ENCODE measurements at places on chromosomes 3 and 15. TPM values are rescaled to one million over a fixed set of nuclear protein-coding genes. Genes with fewer than 3 reads are reported as not detected.

Gene SLC30A4
- total RNA-seq = 1.9 TPM

Gene SCAANT1
- not detected for total RNA-seq

Gene HCLS1
- total RNA-seq = 235 TPM

Gene CHRM5
- total RNA-seq = not detected

Gene ARHGAP11A
- total RNA-seq = 155 TPM

Gene CAND2
- total RNA-seq = 2.1 TPM

Gene GOLGA8R
- total RNA-seq = 1.3 TPM

Gene SPTSSB
- not detected for total RNA-seq

Gene TMEM108
- not detected for total RNA-seq

Gene MST1R
- total RNA-seq = 1.2 TPM

Gene MYO5C
- 0.69 TPM for total RNA-seq

GRCh38 chr3:49020330-49021212 is 1.4 kb upstream of the NDUFAF3 start:
- peak; percentile 56 for DNase-seq
- H3K27ac ChIP-seq = peak overlapping the region; percentile 84
- peaks cover 34% of the 10 kb centered on the region for H3K36me3 ChIP-seq

- DNase-seq = peak; percentile 37
- no peak overlapping the region for H3K27ac ChIP-seq
- H3K36me3 ChIP-seq = no peaks in the 10 kb centered on the region
- H3K4me1 ChIP-seq = no peaks in the 10 kb centered on the region
- H3K4me3 ChIP-seq = no peak overlapping the region
These were observed 69.5 kb upstream of the VEPH1 start for GRCh38 chr3:157572559-157573270.

GRCh38 chr3:27903446-27903845 is 181.3 kb upstream of the EOMES start:
- H3K4me1 ChIP-seq = peaks cover 42% of the 10 kb centered on the region

GRCh38 chr3:56956906-56957305 is 103.6 kb upstream of the SPATA12 start:
- no peak overlapping the region for H3K4me3 ChIP-seq
- H3K27me3 ChIP-seq = peaks cover 2% of the 10 kb centered on the region
- no peaks in the 10 kb centered on the region for H3K36me3 ChIP-seq
- H3K4me1 ChIP-seq = peaks cover 10% of the 10 kb centered on the region

GRCh38 chr3:101484805-101485620 is 28.0 kb downstream of the SENP7 start:
- DNase-seq = no peak
- no peaks in the 10 kb centered on the region for H3K27me3 ChIP-seq
- H3K36me3 ChIP-seq = peaks cover 52% of the 10 kb centered on the region

- H3K4me1 ChIP-seq = peaks cover 6% of the 10 kb centered on the region
- no peak overlapping the region for H3K4me3 ChIP-seq
- peak; percentile 22 for DNase-seq
- H3K27ac ChIP-seq = no peak overlapping the region
- peaks cover 3% of the 10 kb centered on the region for H3K27me3 ChIP-seq
These were observed 72.1 kb upstream of the ITGA11 start for GRCh38 chr15:68503791-68504680.

GRCh38 chr15:23073890-23074646 is 34.7 kb upstream of the TUBGCP5 start:
- no peak for DNase-seq
- no peak overlapping the region for H3K27ac ChIP-seq
- H3K36me3 ChIP-seq = no peaks in the 10 kb centered on the region
- no peaks in the 10 kb centered on the region for H3K4me1 ChIP-seq
- no peak overlapping the region for H3K4me3 ChIP-seq

- H3K4me3 ChIP-seq = no peak overlapping the region
- peaks cover 13% of the 10 kb centered on the region for H3K36me3 ChIP-seq
- DNase-seq = no peak
- H3K4me1 ChIP-seq = peaks cover 23% of the 10 kb centered on the region
- H3K27ac ChIP-seq = peak overlapping the region; percentile 67
These were observed 2.9 kb upstream of the FXR1 start for GRCh38 chr3:180909369-180910127.

GRCh38 chr3:131350506-131350905 is 31.1 kb upstream of the NUDT16 start:
- H3K4me1 ChIP-seq = no peaks in the 10 kb centered on the region
- H3K27me3 ChIP-seq = no peaks in the 10 kb centered on the region
- DNase-seq = no peak
- no peaks in the 10 kb centered on the region for H3K36me3 ChIP-seq

DNA sequence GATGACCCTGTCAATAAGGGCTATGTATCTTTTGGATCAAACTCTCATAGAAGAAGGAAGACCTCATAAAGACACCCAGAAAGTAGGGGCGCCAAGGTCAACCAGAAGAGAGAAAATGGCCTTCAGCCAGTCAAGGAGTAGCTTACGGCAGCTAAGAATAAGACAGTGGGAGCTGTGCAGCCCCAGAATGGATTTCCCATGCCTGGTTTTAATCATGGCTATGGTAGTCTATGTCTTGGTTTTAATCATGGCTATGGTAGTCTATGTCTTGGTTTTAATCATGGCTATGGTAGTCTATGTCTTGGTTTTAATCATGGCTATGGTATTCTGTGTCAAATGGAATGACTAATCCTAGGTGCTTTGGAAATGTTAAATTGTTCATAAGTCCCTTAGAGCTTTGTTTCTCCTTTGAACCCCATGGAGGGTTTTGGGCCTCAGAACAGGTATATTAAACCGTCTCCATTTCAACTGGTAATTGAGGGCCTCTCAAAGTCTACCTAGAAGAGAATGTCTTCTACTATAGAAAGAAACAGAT is 742.0 kb upstream of the CFAP20DC start:
- no peak overlapping the region for H3K4me3 ChIP-seq
- peaks cover 6% of the 10 kb centered on the region for H3K36me3 ChIP-seq
- DNase-seq = peak; percentile 21
- H3K27ac ChIP-seq = no peak overlapping the region
- peaks cover 31% of the 10 kb centered on the region for H3K4me1 ChIP-seq

- H3K36me3 ChIP-seq = peaks cover 3% of the 10 kb centered on the region
- H3K27me3 ChIP-seq = no peaks in the 10 kb centered on the region
- H3K4me1 ChIP-seq = no peaks in the 10 kb centered on the region
These were observed 25.5 kb downstream of the CHP1 start for GRCh38 chr15:41256577-41257038.

GRCh38 chr3:132555306-132556035 is 41.6 kb upstream of the ACKR4 start:
- H3K27me3 ChIP-seq = no peaks in the 10 kb centered on the region
- no peak overlapping the region for H3K27ac ChIP-seq
- H3K4me1 ChIP-seq = peaks cover 9% of the 10 kb centered on the region
- no peak for DNase-seq
- H3K4me3 ChIP-seq = no peak overlapping the region

- no peak overlapping the region for H3K4me3 ChIP-seq
- no peaks in the 10 kb centered on the region for H3K27me3 ChIP-seq
- H3K27ac ChIP-seq = no peak overlapping the region
These were observed 15.2 kb downstream of the DIS3L start for GRCh38 chr15:66308531-66308930.

- peaks cover 28% of the 10 kb centered on the region for H3K27me3 ChIP-seq
- H3K4me3 ChIP-seq = no peak overlapping the region
- no peak for DNase-seq
- peaks cover 2% of the 10 kb centered on the region for H3K4me1 ChIP-seq
These were observed 19.2 kb downstream of the EID1 start for GRCh38 chr15:48896869-48897814.

DNA sequence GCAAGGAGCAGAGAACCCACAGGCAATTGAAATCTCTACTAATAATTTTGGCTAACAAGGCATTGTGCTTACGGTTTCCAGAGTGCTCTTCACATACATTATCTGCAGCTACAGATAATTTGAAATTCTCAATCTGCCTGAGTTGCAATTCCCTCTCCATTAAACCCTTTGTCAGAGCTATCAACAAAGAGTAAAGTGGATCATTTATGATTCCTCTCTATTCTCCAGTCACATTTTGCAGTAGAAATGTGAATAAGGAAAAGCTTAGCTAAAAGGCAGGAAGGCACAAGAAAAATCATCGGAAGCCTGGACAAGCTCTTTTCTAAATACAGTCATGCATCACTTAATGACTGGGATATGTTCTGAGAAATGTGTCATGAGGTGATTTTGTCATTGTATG is 49.6 kb downstream of the FAM98B start:
- H3K4me3 ChIP-seq = no peak overlapping the region
- no peaks in the 10 kb centered on the region for H3K27me3 ChIP-seq
- peaks cover 22% of the 10 kb centered on the region for H3K4me1 ChIP-seq
- DNase-seq = no peak
- H3K27ac ChIP-seq = no peak overlapping the region

DNA sequence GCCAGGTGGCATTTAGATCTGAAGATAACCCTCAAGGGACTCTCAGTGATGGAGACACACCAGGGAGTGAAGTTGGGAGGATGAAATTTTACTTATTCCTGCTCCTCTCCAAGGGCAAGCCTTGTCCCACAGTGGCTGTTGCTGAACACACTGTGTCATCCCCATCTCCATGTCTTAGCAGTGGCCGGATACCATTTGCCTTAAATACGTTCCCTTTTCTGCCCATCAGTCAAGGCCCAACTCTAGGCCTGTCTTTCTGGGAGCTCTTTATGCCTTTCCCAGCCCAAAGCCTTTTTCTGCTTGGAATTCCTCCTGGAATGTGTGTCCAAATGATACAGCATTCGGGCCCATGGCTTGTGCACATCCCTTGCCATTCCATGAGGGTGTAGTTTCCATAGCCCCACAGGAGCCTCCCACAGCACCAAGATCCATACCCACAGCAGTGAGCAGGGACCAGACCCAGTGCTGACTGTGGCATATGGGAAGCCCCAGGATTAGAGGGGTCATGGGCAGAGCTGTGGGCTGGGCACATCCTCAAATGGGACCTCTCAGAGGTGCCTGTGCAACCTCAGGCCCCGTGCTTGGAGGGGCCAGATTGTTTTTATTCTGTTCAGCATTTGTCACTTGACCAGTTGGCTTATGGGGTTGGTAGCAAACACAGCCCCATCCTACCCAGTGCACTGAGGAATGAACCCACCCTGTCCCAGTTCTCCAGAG is 63.7 kb upstream of the PRR23C start:
- H3K4me3 ChIP-seq = no peak overlapping the region
- no peak overlapping the region for H3K27ac ChIP-seq
- no peaks in the 10 kb centered on the region for H3K36me3 ChIP-seq
- no peak for DNase-seq

DNA sequence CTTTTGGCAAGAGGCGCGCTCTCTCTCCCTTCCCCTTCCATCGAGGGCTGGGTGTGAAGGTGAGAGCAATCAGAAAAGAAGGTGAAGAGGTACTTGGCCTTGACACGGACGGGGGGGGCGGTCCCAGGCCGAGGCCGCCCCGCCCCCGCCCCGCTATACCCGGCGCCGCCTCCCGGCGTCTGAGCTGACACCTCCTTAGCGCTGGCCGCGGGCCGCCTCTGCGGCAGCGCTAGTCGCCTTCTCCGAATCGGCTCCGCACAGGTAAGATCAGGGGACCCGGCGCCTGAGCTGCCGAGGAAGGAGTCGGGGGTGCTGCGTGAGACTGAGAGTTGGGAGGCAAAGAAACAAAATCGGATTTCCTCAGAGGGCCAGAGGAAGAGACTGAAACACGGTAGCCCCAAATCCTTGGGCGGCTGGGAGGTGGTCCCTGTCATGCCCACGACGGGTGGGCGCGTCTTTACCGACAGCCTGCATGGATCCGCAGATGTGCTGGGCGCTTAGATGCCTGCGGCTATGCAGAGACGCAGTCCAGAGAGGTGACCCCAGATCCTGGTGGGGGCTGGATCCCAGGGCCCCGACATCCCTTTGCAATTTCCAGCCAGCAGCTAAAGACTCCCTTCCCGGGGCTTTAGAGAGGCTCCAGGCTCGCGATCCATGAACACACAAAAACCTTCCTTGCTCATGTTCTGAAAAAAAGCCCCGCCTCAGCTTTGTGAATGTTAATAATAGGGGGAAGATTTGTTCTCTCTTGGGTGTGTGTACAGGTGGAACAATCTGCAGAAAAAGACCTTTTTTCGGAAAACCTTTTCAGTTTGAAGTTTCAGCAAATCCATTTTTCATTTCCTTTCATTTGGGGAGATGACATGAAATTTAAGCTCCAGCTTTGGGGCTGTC is at the start of gene ENTPD3:
Gene ENTPD3, plus strand, starts transcription at position 184 of the 894 bp plus-strand sequence. CDS start 874 bp downstream, outside the sequence.
- H3K27ac ChIP-seq = no peak within 1 kb of the TSS
- DNase-seq = peak; percentile 67
- peaks cover 5% of the 10 kb centered on the region for H3K4me1 ChIP-seq
- H3K4me3 ChIP-seq = peak within 1 kb of the TSS; percentile 21

DNA sequence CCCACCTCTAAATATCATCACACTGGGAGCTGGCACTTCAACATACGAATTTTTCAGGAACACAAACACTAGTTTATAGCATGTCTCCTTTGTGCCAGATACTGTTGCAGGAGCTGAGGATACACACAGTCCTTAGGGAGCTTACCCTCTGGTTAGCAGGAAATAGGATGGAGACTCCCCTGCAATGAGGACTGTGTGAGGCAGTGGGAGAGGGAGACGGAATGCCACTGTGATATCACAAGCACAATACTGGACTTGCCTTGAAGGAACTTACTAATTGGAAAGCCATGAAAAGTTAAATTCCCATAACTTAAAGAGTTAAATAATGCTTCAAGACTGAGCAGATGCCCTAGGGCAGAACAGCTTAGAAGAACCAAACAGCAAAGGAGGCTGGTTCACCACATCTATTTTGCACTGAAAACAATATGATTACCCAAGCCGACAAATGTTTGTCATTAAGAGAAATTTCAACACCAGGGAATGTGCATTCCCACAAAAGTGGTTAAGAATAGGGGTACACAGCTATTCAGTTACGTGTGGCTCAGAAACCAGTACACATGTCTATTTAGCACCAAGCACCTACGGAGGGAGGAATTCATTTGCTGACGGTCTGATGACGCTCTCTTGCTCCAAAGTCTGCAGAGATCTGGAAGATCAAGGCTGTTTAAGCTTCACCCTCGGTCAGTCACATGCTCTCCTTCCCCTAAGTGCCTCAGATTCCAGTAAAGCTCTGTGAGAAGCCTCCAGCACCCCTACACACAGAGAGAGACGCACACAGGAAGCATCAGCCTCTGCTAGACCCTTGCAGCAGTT is 5.2 kb downstream of the TBC1D2B start:
- H3K36me3 ChIP-seq = peaks cover 14% of the 10 kb centered on the region
- H3K27ac ChIP-seq = peak overlapping the region; percentile 87
- no peaks in the 10 kb centered on the region for H3K27me3 ChIP-seq

GRCh38 chr15:78618064-78618463 is 2.7 kb downstream of the CHRNA3 start:
- H3K27ac ChIP-seq = no peak overlapping the region
- no peaks in the 10 kb centered on the region for H3K36me3 ChIP-seq
- H3K27me3 ChIP-seq = peaks cover 33% of the 10 kb centered on the region
- no peak for DNase-seq

DNA sequence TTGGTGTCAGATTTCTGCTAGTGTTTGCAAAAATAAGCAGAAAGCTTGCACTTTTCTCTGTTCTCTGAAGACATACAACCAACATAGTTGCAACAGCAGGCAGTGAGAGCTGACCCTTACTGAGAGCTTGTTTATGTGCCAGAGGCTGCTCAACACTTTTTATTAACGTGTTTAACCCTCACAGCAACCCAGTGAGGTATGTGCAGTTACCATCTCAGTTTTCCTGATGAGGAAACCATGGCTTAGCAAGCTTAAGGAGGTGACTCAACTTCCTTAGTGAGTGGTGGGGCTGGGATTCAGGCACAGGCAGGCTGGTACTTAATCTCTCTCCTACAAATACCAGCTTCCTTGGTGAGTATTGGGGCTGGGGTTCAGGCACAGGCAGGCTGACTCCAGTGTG is 158.1 kb upstream of the CTDSPL start:
- H3K27me3 ChIP-seq = peaks cover 15% of the 10 kb centered on the region
- no peaks in the 10 kb centered on the region for H3K4me1 ChIP-seq
- H3K27ac ChIP-seq = no peak overlapping the region
- DNase-seq = no peak
- H3K36me3 ChIP-seq = no peaks in the 10 kb centered on the region

Measured in activated CD4-positive, alpha-beta T cell treated with anti-CD3 and anti-CD28 coated beads for 36 hours (primary cell).